AG04449 (cell line): ENCODE measurements at places on chromosomes 5 and 9.
A peak's percentile ranks its signal among the peaks of the same experiment; 100 is the strongest.

GRCh38 chr5:171424726-171425125, 5.3 kb downstream of the FGF18 start:
- no peak for DNase-seq

DNA sequence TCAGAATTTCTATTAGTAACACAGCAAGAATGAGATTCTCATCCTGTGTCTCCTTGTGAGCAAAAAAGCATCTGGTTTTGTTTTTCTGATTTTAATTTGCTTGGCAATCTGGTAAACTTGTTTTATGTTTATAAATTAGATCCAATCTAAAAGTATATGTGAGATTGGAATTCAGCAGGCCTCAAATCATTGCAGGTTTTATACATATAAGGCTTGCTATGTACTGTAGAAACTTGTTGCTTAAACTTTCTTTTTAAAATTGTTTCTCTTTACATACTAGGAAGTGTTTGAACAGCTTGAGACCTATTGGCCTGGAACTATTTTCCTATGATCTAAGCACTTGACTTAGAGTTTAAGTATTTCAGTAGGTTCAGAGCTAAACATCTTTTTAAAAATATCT, 1037.8 kb downstream of the NR2F1-AS1 start:
- peak; percentile 84 for DNase-seq

DNA sequence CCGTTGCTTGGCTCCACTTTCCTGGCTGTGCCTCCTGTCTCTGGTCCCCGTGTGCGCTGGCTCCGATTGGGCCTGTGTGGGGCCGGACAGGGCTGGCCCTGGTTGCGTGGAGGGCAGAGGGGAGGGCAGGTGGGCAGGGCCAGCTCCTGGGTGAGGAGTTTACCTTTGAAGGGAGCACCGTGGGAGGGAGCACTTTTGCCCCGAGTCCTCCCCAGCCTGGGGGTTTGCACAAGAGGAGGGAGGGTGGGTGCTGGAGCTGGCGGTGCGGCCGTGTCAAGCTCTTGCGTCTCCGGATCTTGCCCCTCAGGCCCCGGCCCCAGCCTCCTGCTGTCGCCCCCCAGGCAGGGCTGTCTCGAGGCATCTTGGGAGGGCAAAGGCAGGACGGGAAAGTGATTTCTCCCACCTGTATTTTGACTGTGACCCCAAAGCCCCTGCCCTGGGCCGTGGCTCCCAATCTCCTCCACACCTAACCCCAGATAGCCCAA, 48.3 kb upstream of the EXOC3 start:
- no peak for DNase-seq

DNA sequence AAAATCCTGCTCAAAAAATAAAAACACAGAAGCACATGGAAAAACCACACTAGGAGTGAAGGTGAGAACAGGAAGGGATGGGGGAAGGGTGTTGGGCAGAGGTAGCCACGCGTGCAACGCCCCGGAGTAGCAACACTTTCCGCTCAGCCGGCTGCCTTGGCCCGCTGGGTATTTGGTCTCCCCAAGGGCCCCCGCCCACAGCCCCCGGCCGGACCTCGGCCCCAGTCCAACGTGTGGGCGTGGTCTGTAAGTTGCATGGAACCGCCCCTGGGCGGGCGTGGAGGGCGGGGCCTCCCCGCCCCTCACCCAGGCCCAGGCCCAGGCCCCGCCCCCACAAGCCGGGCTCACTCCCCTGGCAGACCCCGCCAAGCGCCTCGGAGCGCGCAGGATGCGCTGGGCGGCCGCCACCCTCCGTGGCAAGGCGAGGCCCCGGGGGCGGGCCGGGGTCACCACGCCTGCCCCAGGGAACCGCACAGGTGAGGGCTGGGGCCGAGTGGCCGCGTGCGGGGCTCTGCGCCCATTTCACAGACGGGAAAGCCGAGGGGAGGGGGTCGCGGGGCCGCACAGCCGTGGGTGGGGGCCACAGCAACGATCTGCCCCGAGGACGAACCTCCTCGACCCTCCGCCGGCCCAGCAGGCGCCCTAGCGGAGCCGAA, at the start of gene SUSD3:
Gene SUSD3, plus strand, starts transcription at position 347 of the 656 bp plus-strand sequence. Its CDS starts 42 bp downstream, at position 389.
- DNase-seq: no peak

DNA sequence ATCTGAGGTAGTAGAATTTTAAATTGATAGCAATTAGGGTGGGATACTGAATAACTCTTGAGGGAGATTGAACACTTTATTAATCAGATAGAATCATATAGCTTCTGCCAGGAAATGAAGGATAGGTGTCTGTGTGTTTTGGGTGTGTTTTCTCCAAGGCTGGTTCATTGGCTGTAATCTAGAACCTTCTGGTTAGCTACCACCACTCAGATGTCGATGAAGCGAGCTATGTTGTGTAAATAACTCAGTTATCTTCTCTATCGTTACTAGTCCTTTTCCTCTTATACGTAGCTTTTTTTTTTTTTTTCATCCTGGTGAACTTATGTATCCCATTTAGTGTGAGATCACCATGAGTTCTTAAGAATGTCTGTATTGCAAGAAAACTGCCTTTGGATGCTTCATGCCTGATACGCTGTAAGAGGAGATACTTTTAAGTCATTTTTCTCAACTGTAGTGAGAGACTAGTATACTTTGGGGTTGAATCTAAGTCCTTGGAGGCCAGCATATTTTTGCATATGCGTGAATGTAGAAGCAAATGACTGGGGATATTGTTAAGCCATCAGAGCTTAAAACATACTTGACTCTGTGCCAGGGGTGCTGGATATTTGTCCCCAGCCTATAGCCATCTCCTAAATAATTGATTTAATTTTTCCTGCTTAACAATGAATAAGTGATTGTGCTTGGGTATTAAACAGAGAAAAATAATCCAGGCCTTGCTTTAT, 2.1 kb downstream of the TNFAIP8 start:
- DNase-seq: no peak

- DNase-seq: no peak
Observed at GRCh38 chr5:139513852-139514485, 31.4 kb upstream of the STING1 start.

DNA sequence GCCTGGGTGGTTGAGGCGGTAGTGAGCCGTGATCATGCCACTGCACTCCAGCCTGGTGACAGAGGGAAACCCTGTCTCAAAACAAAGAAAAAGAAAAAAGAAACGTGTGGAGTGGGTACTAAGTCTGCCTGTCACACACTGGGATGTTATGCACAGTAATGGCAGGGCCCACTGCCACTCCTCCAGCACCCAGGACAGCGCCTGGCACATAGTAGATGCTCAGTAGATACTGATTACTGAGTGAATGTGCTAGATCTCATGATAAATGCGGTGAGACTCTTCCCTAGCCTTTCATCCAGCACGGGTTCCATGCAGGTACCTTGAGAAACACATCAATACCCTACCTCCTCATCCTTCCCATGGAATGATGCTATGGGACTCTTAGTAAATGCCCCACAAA, 87.4 kb upstream of the HSPA9 start:
- no peak for DNase-seq

- DNase-seq: no peak
Observed at GRCh38 chr9:110837401-110838005, 168.9 kb downstream of the MUSK start.

GRCh38 chr9:114002271-114002985, 75.7 kb downstream of the AMBP start:
- no peak for DNase-seq

- DNase-seq: no peak
Observed at GRCh38 chr9:116643691-116644090, 43.4 kb upstream of the TRIM32 start.

- DNase-seq: no peak
Observed at GRCh38 chr9:28082671-28083070, 509.4 kb upstream of the C9orf72 start.

- DNase-seq: no peak
Observed at GRCh38 chr5:142016556-142016955, 3.7 kb upstream of the GNPDA1 start.

DNA sequence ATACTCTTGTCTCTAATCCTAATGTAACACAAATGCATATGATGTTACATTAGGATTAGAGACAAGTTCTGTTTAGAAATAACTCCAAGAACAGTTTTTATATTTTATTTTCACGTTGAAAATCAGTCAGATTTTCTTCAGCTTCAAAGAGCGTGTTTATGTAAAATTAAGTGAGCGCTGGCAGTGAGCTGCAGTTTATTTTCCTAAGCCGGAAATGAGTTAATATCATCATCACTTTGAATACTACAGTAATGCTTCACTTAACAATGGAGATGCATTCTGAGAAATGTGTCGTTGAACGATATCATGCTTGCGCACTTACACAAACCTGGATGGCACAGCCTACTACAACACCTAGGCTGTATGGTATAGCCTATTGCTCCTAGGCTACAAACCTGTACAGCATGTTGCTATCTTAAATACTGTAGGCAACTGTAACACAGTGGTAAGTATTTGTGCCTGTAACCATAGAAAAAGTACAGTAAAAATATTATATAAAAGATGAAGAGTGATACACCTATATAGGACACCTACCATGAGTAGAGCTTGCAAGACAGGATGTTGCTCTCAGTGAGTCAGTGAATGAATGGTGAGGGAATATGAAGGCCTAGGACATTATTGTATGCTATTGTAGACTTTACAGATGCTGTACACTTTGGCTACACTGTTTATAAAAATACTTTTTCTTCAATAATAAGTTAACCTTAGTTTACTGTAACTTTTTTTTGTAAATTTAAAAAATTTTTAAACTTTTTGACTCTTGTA, 65.9 kb upstream of the C5orf46 start:
- no peak for DNase-seq

GRCh38 chr5:149584121-149584520, 2.8 kb downstream of the ARHGEF37 start:
- DNase-seq: no peak

DNA sequence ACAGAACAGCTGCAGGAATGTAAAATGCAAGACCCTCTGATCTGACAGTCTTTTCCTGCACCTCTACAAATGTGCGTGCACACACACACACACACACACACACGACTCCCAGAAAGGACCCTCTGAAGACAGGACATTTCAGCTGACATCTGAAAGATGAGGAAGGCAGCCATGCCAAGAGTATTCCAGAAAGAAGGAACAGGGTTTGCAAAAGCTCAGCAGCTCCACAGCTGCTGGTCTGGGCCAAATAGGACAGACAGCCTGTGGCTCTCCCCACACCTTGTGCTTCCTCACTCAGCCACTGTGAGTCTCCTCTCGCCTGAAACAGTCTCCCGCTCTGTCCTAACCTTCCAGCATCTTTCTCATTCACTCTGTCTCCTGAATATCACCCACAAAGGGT, 189.0 kb downstream of the PALM2AKAP2 start:
- DNase-seq: no peak

DNA sequence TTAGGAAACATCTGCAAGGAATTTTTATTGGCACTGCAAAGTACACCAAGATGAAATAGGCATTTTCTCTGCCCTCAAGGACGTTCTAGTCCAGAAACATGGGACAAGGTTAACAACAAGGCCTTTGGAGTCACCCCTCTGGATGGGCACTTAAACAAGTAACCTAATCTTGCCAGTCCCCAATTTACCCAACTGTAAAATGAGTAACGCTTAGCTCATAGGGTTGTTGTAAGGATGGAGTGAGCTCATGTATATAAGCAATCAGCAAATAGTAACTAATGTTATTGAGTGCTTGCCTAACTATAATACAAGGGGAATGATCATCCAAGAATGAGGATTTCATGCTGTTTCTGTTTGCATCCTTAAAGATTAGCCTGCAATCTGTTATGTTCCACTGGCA, 189.3 kb downstream of the PAPPA start:
- no peak for DNase-seq

DNA sequence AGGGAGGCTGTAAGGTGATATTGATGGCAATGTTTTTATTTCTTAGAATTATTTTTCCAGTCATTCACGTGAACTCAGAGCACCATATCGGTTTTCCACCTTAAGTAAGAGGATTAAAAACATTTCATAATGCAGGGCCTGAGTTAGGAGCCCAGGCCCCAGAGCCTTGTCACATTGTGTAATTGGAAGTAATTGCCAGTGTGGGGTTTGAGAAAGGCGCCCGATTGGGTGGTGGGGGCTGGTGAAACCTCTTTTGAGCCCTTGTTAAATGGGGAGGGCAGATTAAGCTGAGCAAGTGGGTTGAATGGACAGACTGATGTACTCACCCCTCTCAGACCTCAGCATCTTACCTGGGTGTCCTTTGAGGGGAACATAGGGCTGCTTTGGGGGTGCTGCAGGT, 116.7 kb upstream of the PITX1 start:
- no peak for DNase-seq

GRCh38 chr5:147857302-147858129, 21.0 kb upstream of the SCGB3A2 start:
- DNase-seq: peak; percentile 7

GRCh38 chr5:5487585-5488360, 65.3 kb downstream of the ICE1 start:
- no peak for DNase-seq

DNA sequence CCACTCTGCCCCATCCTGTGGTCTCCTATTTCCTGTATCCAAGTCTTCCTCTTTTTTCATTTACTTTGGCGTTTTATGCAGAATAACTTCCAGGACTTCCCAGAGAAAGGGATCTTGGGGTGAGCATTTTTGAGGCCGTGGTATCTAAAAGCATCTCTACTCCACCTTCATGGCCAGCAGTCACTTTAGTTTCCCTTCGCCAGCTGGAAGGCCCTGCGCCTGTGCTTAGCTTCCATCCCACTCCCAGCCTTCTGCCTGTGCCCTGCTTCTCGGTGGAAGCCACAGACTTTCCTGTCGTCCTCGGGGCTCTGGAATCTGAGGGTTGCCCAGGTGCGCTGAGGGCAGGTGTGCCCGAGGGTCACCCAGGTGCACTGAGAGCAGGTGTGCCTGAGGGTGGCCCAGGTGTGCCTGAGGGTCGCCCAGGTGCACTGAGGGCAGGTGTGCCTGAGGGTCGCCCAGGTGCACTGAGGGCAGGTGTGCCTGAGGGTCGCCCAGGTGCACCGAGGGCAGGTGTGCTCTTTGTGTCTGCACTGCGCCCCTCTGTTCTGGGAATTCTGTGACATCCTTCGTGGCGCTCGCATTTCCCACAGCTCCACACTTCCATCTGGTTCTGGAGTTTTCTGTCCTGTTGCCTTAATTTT, 32.4 kb upstream of the LRRC14B start:
- DNase-seq: no peak

DNA sequence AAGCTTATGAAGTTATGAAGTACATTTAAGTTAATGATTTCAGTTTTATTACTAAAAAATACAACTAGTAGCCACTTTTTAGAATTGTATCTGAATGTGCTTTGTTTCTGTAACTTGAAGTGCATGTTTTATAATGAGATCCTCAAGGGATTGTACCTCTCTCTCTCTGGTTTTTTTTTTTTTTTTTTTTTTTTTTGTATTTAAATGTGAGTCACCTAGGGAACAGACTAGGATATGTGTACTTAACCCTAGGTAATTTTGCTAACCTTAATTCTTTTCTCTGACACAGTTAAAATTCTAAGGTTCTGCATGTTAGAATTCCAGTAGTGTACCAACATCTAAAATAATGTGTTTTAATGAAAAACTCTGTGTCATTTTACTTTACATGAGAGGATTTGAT, 59.5 kb downstream of the CDC42SE2 start:
- DNase-seq: no peak

GRCh38 chr5:73948720-73949119, 322.7 kb downstream of the ARHGEF28 start:
- no peak for DNase-seq

- no peak for DNase-seq
Observed at GRCh38 chr9:114641967-114642366, 15.6 kb downstream of the TEX53 start.

- DNase-seq: no peak
Observed at GRCh38 chr5:5231576-5231975, 91.4 kb downstream of the ADAMTS16 start.
